Inflammatory macrophage treated with lipopolysaccharide for 1 hour (primary cell): ENCODE measurements at places on chromosomes 6 and 20.
A peak's percentile ranks its signal among the peaks of the same experiment; 100 is the strongest.

GRCh38 chr20:41166201-41167117 is 29.1 kb downstream of the PLCG1 start:
- DNase-seq: no peak

DNA sequence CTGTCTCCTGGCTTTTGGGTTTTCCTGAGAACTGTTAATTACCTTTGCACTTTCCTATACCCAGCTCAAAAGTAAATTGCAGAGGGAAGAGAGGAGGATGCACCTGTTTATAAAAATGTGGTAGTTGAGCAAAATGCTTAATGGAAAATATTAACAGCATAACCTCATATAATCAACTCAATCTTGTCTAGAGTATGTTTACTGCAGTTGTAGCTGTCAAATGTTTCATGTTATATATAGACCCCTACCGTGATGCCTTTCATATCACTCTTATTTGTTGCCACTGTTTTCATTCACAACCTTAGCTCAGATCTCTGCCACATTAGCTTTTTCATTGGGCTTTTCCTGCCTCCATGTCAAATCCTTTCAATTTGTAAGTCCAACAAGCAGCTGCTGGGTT is 36.0 kb downstream of the ANKRD6 start:
- no peak for DNase-seq

- DNase-seq: peak; percentile 47
Observed at GRCh38 chr6:135686784-135687301, 164.7 kb upstream of the PDE7B start.

GRCh38 chr6:152318278-152318677 is 318.9 kb downstream of the SYNE1 start:
- DNase-seq: no peak

GRCh38 chr6:122778302-122778701 is 1.2 kb upstream of the FABP7 start:
- no peak for DNase-seq

- no peak for DNase-seq
Observed at GRCh38 chr6:157728183-157728881, 94.7 kb upstream of the SNX9 start.

- no peak for DNase-seq
Observed at GRCh38 chr20:11296221-11296620, 621.5 kb upstream of the BTBD3 start.

DNA sequence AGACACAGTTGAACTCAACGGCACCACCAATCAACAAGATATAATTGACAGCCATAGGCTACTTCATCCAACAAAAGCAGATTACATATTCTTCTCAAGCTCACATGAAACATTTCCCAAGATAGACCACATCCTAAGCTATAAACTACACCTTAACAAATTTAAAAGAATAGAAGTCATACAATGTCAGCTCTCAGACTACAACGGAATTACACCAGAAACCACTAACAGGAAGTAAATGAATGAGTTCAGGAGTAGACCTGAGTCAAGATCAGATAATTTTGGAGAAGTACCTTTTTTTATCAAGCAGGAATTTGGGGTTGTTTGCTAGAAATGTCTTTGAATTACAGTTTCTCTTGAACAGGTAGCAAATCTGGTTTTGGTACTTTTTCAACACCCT is 237.8 kb downstream of the TBX18 start:
- no peak for DNase-seq

GRCh38 chr6:20955751-20956150 is 421.5 kb downstream of the CDKAL1 start:
- no peak for DNase-seq

DNA sequence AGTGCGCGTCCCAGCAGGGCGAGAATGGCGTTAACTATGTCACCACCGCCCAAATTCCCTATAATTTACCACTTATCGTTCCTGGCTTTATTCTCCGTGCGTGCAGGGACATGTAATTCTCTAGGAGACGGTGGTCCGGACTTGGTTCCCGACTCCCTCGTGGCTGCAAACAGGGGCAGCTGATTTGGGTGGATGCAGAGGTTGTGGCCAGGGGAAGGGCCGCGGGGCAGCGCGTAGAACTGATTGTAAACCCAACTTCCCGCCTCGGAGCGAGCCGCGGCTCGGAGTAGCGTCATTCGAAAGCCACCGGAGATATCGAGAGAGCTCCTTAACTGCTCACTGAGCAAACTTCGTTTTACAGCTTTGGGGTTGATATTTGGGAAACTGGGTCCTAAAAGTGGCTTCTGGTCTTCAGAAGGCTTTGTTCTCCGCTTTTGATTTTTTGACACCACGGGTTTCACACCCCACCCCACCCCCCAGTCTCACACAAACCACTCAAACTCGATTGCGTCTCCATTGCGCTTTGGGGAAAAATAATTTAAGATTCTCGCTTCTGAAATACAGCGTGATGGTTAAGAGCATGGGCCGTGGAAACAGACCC is 17.5 kb upstream of the ZSCAN9 start:
- DNase-seq: peak; percentile 42

- DNase-seq: no peak
Observed at GRCh38 chr6:159929819-159930218, 39.0 kb downstream of the MAS1 start.

GRCh38 chr6:74577619-74578018 is 628.2 kb downstream of the COL12A1 start:
- DNase-seq: no peak

GRCh38 chr20:50085481-50086365 is 27.2 kb downstream of the UBE2V1 start:
- DNase-seq: peak; percentile 71

DNA sequence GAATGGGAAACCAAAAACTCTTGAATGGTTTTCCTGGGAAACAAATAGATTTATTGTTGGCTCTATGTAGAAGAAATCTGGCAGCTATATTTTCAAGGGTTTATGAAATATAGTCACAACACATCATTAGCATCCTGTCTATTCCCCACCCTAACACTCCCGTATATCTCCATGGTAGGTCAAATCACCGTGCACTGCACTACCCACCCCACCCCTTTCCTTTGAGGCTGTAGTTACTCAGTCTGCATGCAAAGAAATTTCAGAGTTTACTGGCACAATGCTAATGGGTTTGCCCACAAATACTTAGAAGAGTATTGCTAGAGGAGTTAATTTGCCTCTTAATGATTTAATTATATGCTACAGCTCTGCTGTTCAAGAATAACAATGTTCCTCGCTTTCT is 329.1 kb upstream of the TSHZ2 start:
- no peak for DNase-seq
